ENCODE measurements at places on chromosomes 7 and 10.

DNA sequence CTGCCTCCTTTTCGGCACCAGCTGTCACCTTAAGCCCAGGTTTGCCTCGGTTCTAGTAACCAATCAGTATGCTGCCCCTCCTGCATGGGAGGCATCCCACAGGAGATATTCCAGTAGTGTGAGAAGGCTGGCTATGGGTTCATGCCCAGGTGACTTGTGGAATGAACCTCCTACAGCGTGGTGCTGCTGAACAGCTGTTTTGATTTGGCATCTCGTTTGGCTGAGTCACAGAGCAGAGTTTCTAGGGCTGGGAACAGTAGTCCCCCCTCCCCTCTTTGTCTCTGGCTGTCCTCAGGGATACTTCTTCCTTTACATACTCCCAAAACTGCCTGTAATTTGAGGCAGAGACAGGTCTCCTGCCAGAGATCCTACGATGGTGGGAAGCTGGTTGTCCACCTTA, 16.1 kb downstream of the R3HCC1L start:
- DNase-seq: no peak

GRCh38 chr7:104412911-104413310, 84.5 kb downstream of the LHFPL3 start:
- no peak for DNase-seq

- DNase-seq: no peak
Observed at GRCh38 chr7:133941496-133941895, 185.6 kb upstream of the LRGUK start.

GRCh38 chr7:135763261-135763660, 14.6 kb upstream of the FAM180A start:
- DNase-seq: no peak

GRCh38 chr10:60209874-60210570, 179.7 kb downstream of the ANK3 start:
- DNase-seq: no peak

- no peak for DNase-seq
Observed at GRCh38 chr10:64635906-64636305, 1114.7 kb downstream of the REEP3 start.

DNA sequence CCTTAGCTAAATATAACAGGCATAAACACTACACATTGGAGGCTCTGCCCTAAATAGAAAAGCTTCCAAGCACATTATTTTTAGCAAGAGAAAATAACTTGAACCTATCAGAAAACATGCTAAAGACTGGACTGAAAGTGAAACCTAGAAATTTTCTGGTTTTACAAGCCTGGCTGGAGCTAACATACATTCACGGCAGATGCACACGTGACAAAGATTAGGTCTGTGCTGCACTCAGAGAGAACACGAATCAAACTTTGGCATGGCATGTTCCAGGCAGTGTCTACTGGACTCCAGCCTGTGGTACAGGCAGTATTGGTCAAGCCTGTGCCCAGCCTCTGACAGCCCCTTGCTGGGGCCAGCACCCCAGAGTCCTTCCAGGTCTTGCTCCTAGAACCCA, 94.1 kb upstream of the PCBD1 start:
- DNase-seq: no peak

- no peak for DNase-seq
Observed at GRCh38 chr7:83509255-83510021, 139.5 kb downstream of the SEMA3E start.

- no peak for DNase-seq
Observed at GRCh38 chr7:31017032-31017675, 35.0 kb upstream of the ADCYAP1R1 start.

- DNase-seq: no peak
Observed at GRCh38 chr10:127989481-127990012, 82.6 kb downstream of the PTPRE start.

DNA sequence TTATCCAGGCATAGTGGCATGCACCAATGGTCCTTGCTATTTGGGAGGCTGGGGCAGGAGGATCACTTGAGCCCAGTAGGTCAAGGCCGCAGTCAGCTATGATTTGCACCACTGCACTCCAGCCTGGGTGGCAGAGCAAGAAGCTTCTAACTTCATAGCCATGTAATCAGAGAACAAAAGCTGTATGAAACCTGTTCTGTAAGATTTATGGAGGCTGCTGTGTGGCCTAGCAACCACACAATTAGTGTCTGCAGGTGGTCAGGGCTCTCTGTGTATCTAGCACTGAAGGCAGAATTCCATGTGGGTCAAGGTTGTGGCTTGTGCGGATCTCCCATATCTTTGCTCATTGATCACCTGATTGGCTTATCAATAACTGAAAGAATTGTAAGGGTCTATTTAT, 221.5 kb upstream of the FOXK1 start:
- no peak for DNase-seq

DNA sequence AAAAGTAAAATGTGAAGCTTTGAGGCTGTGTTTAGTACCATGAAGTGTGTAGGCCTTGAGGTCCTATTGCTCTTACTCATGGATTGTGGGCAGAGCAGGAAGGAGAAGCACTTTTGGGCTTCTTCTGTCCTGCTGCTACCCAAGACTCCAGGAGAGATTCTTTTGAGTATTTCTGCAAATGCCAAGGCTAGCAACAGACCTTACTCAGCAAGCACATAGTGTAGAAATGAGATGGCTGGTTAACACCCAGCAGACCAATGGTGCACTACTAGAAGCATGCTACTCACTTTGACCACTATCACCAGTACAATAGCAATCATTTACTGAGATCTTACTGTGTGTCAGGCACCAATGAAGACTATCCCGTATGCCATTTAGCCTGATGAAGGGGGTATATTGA, 3.2 kb downstream of the PLPP4 start:
- no peak for DNase-seq

- DNase-seq: no peak
Observed at GRCh38 chr10:132306864-132307751, 642 bp downstream of the STK32C start.

- DNase-seq: no peak
Observed at GRCh38 chr10:80487791-80488538, 33.9 kb downstream of the TSPAN14 start.

GRCh38 chr7:151113344-151114150, 27.3 kb downstream of the AGAP3 start:
- peak; percentile 31 for DNase-seq

DNA sequence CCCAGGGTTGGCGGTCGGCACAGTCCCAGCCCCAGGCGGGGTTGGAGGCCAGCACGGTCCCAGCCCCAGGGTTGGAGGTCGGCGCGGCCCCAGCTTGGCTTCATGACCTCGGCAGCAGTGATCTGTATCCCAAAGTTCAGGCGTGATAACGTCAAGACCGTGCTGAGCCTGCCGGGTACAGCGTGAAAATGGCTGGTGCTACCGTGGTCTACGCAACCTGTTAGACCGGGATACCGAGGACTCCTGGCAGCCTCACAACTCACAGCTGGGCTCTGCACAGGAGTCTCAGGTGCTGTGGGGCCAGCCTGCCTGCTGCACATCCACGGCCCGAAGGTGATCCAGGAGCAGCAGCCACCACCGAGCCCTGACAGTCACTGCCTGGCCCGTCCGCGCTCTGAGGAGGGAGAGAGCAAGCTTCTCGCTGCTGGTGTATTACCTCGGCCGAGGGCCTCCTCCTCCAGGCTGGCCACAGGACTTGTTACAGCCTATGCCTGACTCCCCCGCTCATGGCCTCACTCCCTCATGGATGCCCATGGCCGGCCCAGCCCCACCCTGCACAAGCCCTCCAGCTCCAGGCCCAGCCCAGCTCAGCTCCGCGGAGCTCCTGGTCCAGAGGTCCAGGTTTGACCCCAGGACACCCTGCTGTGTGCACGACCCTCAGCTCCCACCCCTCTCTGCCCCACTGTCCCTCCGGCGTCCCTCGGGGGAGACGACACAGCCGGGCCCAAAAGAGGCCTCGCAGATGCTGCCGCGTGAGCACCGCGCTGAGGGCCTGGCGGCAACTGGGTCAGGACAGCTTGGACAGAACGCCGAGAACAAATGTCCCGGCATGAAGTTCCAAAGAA, 156.0 kb downstream of the ELFN1 start:
- no peak for DNase-seq

GRCh38 chr7:15556339-15557105, 5.3 kb downstream of the AGMO start:
- DNase-seq: no peak

DNA sequence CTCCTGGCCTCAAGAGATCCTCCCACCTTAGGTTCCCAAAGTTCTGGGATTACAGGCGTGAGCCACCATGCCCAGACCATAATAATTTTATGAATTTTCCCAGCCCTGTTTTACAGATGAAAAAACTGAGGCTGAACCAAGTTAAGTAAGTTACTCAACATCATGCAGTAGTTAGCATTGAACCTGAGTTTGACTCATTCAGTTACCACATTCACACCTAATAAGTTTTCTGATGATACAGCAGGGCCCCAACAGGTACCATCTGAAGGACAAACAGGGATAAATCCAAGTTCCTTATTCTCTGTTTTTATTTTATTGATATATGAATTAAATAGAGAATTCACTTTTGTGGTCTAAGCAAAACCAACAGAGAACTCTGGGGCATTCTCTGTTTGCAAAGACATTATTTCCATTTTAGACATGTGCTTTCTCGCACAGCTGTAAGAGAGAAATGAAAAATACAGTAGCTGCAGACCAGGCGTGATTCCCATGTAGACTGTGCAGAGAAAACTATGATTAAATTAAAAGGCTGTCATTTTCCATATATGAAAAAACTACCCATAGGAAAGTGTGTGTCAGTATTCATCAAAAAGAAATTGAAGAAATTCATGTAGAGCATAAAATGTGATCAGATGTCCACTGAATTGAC, 26.6 kb downstream of the APBB1IP start:
- DNase-seq: no peak

- DNase-seq: no peak
Observed at GRCh38 chr7:134996097-134996550, 9.8 kb downstream of the AGBL3 start.

GRCh38 chr7:3274131-3274530, 26.9 kb upstream of the SDK1 start:
- DNase-seq: no peak

- no peak for DNase-seq
Observed at GRCh38 chr7:17159500-17160037, 138.9 kb upstream of the AHR start.

GRCh38 chr10:19728964-19729363, 87.3 kb upstream of the PLXDC2 start:
- DNase-seq: no peak

- no peak for DNase-seq
Observed at GRCh38 chr7:130022115-130022514, 29.1 kb downstream of the ZC3HC1 start.

DNA sequence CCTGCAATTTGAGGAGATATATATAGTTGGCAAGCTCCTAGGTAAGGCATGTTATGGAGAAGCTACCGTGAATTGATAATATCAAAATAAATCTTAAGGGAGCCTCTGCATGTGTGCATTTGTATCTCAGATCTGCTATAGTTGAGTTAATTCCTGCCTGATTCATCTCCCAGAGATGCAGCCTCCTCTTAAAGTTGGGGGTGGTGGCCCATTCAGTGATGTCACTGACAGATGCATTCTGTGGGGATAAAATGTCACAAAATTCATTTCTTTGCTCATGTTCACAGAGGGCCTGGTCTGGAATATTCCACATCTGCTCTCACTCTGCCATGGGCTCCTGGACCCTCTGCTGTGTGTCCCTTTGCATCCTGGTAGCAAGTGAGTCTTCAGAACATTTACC, 185.8 kb upstream of the PRSS1 start:
- DNase-seq: no peak

- DNase-seq: peak; percentile 75
Observed at GRCh38 chr10:62422068-62422590, 48.0 kb downstream of the ZNF365 start.

DNA sequence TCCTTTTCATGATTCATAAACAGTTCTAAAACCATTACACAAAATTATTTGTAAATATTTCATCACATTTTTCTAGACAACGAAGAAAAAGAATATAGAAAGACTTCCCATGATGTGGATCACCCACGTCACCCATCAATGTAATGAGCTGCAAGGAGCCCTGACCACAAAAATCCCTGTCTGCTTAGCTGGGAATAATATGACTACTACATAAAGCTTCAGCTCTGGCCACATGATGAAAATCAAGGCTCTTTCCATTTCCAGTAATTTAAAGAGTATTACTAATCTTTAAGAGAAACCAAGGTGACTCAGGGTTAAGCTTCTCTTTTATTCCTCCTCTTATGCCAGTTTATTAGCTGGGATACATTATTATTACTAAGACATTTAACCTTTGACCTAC, 180.8 kb upstream of the CACNA2D1 start:
- DNase-seq: peak; percentile 20

- no peak for DNase-seq
Observed at GRCh38 chr7:2524808-2525657, 5.5 kb downstream of the LFNG start.

GRCh38 chr7:2757361-2757903, 69.4 kb downstream of the AMZ1 start:
- no peak for DNase-seq

- no peak for DNase-seq
Observed at GRCh38 chr10:123771877-123772644, 105.9 kb downstream of the GPR26 start.

DNA sequence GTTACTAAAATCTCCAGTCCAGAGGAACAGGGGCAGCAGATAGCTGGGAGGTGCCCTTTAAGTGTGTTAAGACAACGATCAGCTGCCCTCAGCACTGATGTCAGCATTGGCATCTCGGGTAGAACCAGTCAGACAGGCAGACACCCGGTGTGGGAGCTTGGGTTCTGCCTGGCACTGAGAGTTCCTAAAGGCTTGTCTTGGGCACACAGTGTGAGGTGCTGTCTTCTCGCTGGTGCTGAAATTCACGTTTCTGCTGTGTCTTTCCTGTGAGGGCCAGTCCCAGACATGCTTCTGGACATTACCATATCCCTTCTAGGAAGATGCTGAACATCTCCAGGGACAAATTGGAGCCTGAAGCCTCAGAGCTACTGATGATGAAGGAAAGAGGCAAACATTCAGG, 156.2 kb downstream of the DNAJB6 start:
- DNase-seq: no peak

GRCh38 chr10:89301721-89302445, at the start of gene IFIT2:
TSS of gene IFIT2 (plus strand) at chr10:89302046. CDS start at chr10:89302124, 78 bp downstream.
- DNase-seq: no peak

DNA sequence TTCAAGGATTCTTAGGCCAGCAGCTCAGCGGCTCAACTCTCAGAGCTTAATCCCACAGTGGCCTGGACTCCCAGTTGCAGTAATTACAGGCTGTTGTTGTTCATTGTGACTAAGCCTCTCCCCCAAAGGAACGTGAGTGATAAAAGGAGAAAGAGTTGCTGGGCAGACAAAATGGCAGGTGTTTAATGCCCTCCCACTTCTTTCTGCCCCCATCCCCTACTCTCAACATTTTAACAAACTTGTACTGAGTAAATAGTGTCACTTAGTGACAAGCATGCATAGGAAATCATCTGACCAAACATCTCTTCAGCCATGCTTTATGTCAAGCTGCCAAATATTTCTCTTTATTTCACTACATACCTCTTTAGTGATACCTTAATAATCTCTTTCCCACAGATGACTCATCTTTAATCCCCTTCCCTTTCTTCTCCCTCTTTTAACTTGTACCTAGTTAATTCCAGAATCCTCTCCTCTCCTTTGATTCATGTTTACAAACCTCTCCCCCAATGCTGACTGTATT, 12.4 kb upstream of the MTERF1 start:
- DNase-seq: no peak

GRCh38 chr10:10824591-10825148, 193.0 kb upstream of the CELF2 start:
- no peak for DNase-seq

GRCh38 chr7:106893591-106893990, 28.5 kb downstream of the PIK3CG start:
- DNase-seq: no peak
